LNCaP clone FGC (cell line): ENCODE measurements at places on chromosomes 3 and 15.

DNA sequence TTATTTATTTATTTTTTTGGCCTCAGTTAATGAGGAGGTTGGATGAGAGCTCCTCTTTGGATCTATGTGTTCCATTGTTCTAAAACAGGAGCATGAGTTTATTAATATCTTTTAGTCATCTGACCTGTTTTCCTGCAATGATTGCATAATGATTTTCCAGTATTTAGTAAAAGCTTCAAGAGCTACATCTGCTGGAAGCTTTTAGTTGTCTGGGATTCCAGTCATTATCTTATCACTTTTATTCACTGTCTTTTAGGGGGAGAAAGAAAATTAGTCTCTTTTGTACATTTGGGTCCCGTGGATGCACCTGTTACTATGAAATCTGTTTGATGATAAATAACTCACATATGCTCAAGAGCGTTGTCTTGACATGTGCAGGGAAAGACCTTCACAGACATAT, 1270.0 kb downstream of the ROBO1 start:
- no peak for DNase-seq

DNA sequence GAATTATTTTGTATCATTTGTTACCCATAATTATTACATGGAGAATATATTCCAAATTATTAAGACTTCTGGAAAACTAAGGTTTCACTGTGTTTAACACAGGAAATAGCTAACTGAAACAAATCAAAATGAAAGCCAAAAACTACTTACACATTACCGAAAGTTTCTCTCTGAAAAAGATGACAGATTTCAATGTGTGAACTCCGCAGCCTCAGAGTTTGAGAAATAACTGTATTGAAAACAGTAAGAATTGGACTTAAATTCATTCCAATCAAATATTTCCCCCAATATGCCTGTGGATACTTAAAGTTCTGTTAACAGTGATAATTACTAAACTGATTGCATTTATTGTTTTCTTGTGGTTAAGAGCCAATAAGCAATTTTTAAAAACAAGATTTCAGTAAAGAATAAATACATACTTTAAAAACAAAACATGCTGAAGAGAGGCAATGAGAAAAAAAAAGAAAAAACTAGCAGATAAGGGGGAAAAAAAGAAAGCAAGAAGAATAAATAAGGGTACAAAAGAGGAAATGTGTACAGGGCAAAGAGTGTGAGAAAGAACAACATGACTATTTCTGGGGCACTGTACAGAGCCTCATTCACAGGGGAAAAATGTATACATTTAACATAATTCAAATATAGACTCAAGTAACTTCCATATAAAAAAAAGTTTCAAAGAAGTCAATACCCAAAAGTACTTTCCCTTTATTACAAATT, 30.7 kb downstream of the DENND4A start:
- DNase-seq: no peak

- DNase-seq: no peak
These were observed 44.8 kb upstream of the CCDC174 start for GRCh38 chr3:14606669-14607339.

DNA sequence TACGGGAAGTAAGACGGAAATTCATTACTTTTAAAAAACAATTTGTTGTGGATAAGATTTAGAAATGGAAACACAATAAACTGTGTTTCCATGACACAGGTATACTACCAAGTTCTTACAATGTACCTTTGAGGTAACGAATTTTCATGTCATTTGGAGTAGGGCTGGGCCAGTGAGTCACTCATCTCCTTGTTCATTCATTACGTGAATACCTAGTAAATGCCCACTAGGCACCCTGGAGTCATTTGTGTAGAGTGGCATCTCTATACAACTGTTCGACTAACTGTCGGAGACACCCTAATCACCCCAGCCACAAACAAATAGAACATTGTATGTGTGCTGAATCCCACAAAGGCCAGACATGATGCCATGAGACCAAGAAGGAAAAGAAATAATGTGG, 94.8 kb downstream of the IGF1R start:
- no peak for DNase-seq

GRCh38 chr3:122265957-122266356, 59.1 kb upstream of the CSTA start:
- DNase-seq: no peak

DNA sequence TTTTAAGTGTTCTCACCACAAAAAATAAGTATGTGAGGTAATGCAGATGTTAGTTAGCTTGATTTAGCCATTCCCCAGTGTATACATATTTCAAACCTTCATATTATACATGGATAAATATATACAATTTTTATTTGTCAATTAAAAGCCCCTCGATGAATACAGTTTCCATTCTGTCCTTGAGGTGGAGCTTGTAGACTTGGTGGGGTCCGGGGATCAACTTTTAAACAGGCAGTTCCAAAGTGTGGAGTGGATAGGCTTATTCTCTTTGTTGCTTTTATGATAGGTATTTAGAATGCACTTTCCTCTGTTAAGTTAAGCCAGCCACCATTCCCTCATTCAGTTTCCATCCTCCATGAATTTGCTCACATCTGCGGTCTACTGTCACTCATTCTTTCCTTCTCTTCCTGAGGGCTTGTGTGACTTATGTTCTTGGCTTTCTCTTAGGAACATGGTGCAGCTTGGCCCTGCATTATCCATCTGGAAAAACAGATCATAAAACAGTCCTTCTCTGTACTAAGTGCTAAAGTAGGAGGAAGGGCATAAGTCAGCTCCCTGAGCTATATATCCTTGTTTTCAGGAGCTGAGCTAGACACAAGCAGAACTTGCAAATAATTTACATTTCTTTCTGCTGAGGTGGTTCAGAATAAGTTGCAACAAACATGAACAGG, 149.1 kb downstream of the NFKBIZ start:
- peak; percentile 22 for DNase-seq

- peak; percentile 91 for DNase-seq
These were observed 99.9 kb downstream of the DHX36 start for GRCh38 chr3:154224366-154224765.

GRCh38 chr3:188365988-188366698, 212.2 kb downstream of the LPP start:
- DNase-seq: peak; percentile 78

- no peak for DNase-seq
These were observed 18.0 kb downstream of the SPICE1 start for GRCh38 chr3:113496924-113497323.

GRCh38 chr3:61442696-61443095, 118.7 kb upstream of the PTPRG start:
- DNase-seq: no peak

DNA sequence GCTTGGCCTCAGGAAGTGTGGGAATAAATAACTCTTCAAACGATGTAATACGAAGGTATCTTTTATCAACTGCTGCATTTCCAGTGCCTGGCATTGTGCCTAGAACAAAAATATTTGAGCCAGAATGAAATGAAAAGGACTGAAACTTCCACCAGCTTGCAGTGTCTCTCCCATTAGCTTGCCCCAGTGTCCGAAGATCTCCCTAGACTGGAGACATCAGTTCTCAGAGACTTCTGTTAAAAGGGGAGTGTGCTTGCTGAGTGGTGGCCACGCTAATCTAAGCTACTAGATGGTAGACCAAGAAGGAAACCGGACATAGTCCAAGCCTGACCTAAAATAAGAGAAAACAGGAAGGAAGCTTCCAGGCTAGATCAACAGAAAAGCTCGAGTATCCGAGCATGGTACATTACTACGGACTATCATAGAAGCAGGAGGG, 28.6 kb downstream of the KCNAB1 start:
- DNase-seq: no peak

DNA sequence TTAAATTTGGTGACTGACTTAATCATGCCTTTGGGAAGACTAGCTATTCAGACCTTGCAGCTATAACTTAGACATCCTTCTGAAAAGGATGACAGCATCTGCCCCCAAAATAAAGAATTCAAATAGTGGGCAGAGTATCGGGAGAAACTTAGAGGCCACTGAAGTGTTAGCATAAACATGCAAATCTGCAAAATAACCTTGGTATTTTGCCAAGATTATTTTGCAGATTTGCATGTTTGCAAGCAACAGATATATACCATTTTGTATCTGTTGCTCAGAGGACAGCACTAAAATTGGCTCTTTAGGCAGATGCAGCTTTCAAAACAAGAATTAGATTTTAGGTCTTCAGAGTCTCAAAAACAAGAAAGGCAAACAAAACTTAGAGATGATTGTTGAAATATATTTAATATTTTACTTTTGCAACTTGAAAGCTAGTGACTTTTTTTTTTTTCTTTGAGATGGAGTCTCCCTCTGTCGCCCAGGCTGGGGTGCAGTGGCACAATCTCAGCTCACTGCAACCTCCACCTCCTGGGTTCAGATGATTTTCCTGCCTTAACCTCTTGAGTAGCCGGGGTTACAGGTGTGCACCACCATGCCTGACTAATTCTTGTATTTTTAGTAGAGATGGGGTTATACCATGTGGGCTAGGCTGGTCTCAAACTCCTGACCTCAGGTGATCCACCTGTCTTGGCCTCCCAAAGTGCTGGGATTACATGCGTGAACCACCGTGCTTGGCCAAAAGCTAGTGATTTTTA, 47.8 kb downstream of the KBTBD8 start:
- no peak for DNase-seq

GRCh38 chr15:35019404-35020327, 31.6 kb upstream of the ZNF770 start:
- DNase-seq: peak; percentile 14

DNA sequence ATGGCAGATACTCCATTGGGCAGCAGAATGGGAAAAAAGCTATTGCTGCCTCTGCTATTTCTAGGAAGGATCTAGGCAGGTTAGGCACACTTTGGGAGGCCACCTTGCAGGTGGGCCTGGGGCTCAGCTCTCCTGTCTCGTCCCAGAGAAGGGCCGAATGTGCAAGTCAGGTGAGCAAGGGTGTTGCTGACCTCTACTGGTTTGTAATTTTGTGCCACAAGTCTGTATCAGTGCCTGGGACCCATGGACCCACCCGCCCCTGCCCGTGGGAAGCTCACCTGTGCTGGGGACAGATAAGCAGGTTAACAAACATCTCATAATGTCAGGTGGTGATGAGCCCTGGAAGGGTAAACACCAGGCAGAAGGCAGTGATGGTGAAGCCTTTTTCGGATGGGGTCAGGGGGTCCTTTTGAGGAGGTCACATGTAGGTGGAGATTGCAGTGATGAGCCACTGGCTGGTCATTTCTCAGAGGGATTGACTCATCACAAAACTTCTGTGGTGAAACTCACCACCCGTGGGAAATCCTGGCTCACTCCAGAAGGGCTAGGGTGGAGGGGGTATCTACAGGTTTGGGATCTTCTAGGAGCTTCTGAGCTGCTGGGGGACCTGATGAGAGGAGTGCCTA, 161.3 kb downstream of the KLF13 start:
- DNase-seq: no peak

DNA sequence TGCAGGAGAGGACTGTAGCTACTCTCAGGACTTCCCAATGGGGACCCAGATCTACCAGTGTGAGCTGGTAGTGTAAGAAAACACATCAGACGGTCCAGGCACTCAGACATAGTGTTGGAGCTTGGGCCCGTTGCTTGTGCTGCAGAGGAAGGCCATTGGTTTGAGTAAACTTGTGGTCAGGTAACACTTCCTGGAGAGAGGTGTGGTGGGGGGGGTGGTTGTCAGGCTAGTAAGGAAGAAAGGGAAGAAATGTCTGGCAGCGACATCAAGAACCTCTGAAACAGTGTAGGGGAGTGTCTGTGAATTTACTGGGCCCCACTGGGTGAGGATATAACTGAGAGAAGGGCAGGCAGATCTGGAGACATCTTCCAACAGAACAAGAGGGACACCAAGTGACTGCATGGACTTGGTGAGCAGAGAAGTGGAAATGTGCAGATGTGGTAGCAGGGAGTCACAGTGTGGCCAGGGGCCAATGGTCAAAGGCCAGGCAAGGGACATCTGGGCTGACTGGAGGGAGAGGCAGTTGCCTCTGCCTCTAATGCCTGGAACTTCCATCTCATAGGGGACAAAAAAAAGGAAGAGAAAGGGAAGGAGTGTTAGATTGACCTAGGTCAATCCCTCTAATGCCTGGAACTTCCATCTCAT, 63.7 kb upstream of the MRPS22 start:
- DNase-seq: no peak

- no peak for DNase-seq
These were observed 457.7 kb downstream of the EPHA3 start for GRCh38 chr3:89565098-89565497.

DNA sequence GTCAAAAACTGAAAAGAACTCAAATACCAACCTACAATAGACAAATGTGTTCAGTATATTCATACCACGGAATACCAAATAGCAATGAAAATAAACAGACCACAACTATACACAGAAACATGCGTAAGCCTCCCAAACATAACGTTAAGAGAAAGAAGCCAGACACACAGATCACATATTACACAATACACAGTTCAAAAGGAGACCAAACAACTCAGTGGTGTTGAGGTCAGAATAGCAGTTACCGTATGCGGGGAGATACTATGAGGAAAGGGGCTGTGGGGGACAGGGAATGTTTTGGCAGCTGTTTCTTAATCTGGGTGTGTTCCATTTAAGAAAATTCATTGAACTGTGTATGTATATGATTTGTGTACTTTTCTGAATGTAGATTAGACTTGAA, 6.6 kb downstream of the OSBPL10 start:
- DNase-seq: no peak

GRCh38 chr3:197490098-197491058, 65.4 kb downstream of the BDH1 start:
- DNase-seq: no peak

GRCh38 chr3:85182975-85183752, 224.4 kb downstream of the CADM2 start:
- DNase-seq: no peak

DNA sequence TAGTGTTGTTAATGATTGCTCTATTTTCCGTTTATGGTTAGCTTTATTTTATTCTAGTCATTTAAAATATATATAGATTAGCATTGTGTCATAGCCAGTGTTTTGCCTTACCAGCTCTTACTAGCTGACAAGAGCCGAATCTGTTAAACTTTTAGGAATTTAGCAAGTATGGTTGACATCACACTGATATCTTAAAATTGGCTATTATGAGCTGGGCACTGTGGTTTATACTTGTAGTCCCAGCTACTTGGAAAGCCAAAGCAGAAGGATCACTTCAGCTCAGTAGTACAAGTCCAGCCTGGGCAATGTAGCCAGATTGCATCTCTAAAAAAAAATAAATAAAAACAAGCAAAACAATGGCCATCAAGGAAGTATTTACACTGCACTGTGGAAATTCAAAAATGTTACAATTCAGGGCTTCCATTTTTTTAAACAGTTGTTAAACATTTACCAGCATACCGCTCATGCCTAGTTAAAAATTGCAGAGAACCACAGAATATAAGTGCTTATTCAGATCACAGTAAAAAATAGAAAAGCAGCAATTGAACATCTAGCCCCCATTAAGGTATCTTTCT, 208.4 kb upstream of the CGNL1 start:
- no peak for DNase-seq

- no peak for DNase-seq
These were observed 45.7 kb upstream of the RAB6B start for GRCh38 chr3:133941415-133941821.
